Activated effector memory CD4-positive, alpha-beta T cell treated with anti-CD3 and anti-CD28 coated beads, Interleukin-2, amount 50 U/mL, for 16 hours (primary cell): ENCODE measurements at places on chromosomes 5 and 9.

DNA sequence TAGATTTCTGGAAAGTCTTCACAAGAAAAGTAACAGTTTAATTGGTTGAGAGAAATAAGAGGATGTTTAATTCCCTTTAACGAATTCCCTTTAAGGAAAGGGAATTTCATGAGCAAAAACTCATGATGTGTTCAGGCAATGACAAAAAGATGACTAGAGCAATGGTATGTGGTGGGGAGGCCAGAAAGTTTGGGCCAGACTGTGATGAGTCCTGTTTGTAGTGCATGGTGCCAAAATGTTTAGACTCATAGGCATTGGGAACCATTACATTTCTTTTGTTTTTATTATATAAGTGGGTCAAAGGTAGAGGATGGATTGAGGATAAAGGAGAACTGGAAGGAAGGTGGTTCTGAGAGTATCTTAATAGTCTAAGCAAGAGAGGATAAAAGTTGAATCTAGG, 10.9 kb downstream of the CNTRL start:
- DNase-seq = no peak

- DNase-seq = no peak
Measured at GRCh38 chr5:158851488-158851887, 248.2 kb downstream of the EBF1 start.

- DNase-seq = no peak
Measured at GRCh38 chr5:80916676-80917075, 43.5 kb upstream of the RASGRF2 start.

DNA sequence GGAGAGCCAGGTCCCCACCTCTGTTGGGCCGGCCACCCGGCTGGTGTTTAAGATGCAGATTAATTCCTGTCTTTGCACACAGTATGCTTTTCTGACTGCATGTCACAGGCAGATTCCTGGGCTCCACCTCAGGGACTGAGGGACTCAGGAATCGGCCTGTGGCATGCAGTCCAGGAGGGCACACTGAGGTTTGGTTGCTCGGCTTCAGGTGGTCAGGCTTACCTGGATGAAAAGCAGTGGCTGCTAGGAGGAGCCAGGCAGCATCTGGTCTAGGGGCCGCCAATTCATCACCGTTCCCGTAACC, 1.1 kb downstream of the WDR5 start:
- DNase-seq = no peak

DNA sequence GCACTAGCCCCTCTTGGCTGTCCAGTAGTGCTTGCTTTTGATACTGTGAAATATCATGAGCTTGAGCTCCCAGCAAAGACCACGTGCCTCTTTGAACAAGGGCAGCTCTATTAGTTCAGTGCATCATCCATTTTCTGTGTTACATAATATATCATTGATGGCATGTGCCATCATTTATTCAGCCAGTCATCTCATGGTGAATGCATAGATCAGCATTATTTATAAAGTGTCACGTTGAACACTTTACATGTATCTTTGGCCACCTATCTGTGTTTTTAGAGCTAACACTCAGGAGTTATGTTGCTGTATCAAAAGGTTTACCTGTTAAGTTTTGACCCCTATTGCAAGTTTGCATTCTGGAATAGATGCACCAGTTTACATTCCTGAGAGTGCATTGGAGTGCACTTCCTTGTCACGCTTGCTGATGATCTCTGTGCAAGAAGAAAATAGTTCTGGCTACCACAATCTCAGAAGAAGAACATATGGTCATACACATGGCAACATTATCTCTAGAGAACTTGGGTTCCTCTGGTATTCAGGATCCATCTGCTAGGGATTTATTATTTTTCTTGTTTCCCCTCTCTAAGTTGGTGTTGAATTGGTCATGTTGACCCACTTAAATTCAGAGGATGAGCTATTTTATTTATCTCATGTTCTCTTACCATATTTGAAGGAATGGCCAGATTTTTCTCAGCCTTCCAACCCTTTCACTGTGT, 120.9 kb downstream of the SH3GL2 start:
- DNase-seq = no peak

- DNase-seq = no peak
Measured at GRCh38 chr9:36928670-36929349, 105.3 kb downstream of the PAX5 start.

DNA sequence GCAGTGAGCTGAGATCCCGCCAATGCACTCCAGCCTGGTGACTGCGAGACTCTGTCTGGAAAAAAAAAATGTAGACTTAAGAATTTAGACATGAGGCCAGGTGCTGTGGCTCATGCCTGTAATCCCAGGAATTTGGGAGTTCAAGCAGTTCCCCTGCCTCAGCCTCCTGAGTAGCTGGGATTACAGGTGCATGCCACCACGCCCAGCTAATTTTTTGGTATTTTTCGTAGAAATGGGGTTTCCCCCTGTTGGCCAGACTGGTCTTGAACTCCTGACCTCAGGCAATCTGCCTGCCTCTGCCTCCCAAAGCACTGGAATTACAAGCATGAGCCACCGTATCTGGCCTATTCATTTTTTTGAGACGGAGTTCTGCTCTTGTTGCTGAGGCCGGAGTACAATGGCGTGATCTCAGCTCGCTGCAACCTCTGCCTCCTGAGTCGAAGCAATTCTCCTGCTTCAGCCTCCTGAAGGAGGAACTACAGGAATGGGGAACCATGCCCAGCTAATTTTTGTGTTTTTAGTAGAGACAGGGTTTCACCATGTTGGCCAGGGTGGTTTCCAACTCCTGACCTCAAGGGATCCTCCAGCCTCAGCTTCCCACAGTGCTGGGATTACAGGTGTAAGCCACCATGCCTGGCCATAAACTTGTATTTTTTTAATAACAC, 14.0 kb downstream of the DDX46 start:
- no peak for DNase-seq
